Stimulated activated CD4-positive, alpha-beta T cell treated with anti-CD3 and anti-CD28 coated beads, Interleukin-15, amount 100 ng/mL, for 48 hours (primary cell): ENCODE measurements at places on chromosomes 3 and 15.
A peak's percentile ranks its signal among the peaks of the same experiment; 100 is the strongest.

- no peak for DNase-seq
Observed at GRCh38 chr3:99919694-99920093, 102.0 kb downstream of the CMSS1 start.

- no peak for DNase-seq
Observed at GRCh38 chr15:90929246-90930019, 2.9 kb downstream of the HDDC3 start.

- DNase-seq = no peak
Observed at GRCh38 chr3:119368298-119368697, 74.1 kb downstream of the ARHGAP31 start.

GRCh38 chr3:180973543-180973942 is 16.0 kb downstream of the DNAJC19 start:
- no peak for DNase-seq

DNA sequence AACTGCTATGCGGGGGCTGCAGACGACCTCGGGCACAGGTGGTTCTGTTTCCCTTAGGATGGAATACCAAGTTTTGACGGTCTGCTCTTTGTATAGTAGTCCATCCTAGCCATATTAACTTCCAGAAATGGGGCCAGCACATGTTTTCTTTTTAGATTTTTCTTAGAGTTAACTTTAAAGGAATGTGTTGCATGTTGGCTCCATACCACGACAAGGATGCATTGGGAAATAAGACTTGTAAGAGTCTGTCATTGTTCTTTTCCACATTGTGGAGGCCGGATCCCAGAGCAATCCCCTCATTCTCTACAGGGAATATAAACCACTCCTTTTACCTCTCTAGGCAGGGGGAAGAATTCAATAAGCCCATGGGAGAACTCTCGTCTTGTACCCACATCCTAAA is 87.1 kb upstream of the PLSCR4 start:
- no peak for DNase-seq

DNA sequence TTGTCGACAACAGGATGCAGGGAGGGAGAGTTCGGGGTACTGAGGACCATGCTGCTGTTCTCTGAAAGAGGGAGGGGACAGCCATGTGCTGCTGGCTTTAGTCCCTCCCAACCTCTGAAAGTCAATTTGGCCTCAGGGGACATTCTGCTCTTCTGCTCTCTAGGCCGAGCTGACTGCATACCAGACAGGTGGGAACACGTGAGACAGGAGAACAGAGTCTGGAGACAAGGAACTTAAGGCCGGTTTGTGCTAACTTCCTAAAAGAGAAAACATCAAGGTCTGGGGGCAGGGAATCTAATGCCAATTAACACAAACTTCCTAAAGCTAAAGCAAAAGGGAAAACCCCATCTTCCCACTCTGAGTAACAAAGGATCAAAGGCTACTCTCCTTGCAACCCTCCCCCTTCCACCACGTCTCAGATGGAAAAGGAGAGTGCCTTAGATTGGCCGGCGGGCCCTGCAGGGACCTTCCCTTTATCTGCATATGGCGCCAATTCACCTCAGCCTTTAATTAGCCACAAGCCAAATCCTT is 41.0 kb downstream of the SLCO2A1 start:
- DNase-seq = no peak

GRCh38 chr3:84439476-84439875 is 519.3 kb upstream of the CADM2 start:
- DNase-seq = no peak

DNA sequence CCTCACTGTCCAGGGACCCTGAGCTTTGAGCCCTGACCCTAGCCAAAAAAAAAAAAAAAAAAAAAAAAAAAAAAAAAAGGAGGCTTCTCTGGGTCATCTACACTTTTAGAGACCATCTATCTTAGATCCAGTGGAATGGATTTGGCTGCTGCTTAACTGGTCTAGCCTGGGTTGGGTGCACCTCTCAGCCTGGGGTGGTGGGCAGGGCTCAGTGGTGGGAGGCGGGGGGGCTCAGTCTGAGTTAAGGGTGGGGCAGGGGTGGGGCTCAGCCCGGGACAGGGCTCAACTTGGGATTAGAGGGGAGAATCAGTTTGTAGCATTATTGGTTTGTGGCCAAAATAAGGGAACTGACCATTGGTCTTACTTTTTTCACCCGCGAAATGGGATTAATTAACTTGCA is 139.2 kb downstream of the TPRA1 start:
- no peak for DNase-seq

DNA sequence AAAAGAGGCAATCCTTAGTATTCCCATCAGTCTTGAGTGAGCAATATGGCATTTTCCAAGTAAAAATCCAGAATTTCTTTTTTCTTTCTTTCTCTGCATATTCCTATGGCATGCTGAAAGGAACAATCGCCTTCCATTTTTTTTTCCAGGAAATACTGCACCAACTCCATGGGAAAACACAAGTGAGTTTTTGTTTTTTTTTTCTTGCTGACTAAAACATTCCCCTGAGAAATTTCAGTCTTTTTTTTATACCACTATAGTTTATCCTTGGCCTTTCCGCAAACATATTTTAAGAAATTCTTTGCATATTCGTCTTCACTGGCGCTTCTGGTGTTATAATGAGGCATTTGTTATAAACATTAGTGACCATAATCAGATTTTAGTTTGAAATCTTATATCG is 429.6 kb upstream of the MDFIC2 start:
- DNase-seq = no peak

GRCh38 chr3:197224034-197224444 is 74.4 kb downstream of the DLG1 start:
- DNase-seq = no peak

GRCh38 chr3:183272142-183272541 is 19.1 kb downstream of the B3GNT5 start:
- DNase-seq = no peak

DNA sequence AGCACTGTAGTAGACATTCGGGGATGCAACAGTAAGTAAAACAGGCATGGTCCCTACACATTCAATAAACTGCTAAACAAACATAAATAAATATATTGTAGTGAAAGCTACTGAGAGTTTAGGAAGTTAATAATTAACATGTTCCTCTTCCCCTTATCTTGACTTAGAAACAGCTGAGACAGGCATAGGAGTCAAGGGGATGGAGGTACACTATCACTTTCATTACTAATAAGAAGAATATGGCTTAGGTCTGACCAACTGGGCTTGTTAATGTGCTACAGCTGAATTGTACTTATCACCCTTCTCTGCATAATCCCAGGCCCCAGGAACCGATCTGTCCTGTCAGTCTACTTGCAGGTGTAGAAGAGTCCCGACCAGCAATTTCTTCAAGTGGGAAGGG is 116.3 kb upstream of the DAZL start:
- DNase-seq = no peak

DNA sequence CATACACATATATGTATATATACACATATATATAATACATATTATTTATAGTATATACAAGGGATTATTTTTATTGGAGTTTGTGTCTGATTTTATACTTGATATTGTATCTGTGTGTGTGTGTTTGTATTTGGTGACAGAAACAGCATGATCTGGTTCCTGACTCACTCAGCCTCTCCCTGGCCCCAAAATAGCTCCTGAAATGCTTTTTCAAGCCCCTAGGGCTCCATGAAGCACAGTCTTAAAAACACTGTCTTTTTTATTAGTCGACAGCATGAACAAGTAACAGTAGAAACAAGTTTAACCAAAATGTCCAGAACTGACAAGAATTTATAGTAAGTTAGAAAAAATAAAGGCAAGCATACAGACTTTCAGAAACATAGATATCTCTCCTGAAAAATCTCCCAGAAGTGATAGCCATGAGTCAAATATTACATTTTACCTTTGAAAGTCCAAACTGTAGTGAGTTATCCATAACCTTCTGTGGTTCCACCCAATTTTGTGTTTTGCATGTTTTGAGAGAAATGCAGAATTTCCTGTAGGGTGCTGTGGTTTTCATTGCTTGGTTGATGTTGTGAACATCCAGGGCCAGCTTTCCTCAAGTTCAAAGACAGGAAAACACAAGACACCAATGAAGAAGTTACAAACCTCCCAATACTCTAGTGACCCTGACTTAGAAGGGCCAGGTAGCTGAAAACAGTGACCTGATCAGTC is 98.5 kb upstream of the CCDC80 start:
- DNase-seq = no peak

GRCh38 chr15:76203346-76204108 is 107.7 kb downstream of the ETFA start:
- no peak for DNase-seq

DNA sequence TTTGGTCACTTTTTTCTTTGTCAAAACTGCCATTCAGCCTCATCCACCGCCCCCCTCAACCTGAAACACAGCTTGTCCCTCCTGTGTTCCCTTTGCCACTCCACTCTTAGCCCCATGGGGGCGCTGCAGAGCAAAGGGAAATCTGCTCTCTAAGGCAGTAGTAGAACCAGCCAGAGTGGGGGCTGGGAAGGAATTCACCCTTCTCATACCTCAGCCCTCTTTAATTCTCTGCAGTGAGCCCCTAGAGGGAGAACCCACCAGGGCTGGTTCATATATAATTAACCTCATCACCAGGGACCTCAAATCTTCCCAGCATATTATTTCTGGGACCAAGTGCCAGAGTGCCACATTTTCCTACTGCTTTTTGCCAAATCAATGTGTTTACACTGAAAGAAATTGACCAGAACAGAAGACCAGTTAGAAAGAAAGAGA is 2.8 kb upstream of the BCL6 start:
- DNase-seq = peak; percentile 91

DNA sequence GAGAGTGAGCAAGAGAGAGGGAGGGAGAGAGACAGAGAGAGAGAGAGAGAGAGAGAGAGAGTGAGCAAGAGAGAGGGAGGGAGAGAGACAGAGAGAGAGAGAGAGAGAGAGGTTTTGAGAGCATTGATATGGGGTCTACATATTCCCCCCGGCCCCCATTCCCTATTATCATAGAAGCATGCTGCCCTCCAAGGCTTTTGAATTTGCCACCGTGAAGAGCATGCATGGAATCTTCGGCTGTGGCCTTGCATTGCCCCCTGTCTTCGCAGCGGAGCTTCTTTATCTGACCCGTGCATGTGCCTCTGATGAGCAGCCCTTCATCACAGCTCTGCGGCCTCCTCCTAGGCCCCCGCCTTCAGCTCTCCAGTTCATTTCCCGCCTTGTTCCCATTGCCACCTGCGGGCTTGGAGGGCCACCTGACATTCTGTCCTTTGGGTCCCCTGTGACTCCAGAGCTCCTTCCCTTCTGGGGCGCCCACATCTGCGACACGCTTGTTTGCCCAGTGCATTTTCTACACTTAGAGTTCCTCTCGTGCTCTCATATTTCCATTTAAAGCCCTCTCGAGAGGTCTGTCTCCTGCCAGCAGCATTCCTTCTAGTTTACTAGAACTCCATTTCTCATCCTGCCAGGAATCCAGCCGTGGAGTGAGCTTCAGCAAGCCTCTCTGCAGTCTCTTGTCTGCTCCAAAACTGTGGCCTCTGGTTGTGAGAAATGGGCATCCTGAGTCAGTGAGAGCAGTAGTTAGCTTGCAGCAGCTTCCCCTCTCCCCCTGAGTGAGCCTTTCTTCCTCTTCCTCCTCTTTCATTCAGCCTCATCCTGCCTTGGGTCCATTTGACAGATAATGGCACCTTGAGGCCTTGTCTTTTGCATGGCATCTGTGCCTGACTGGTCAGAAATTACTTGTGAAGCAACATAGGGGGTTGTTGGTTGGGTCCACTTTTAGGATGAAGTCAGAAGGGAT is 25.3 kb downstream of the LPP start:
- no peak for DNase-seq

- no peak for DNase-seq
Observed at GRCh38 chr3:24722087-24722486, 227.4 kb upstream of the THRB start.

DNA sequence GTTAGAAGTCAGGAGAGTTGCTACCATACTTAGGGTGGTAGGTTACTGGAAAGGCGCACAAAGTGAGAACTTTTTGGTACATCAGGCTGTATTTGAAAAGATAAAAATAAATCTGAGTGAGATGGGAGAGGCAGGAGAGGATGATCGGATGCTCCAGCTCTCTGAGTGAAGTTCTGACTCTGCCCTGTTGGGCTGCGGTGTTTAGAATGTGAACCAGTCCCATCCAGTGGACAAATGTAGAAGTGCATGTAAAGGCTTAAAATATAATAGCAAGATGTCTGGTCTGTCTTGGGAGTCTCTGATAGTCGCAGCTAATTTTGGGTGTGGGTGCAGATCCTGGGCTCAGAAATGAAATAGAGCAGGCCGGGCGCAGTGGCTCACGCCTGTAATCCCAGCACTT is 30.4 kb downstream of the ACKR2 start:
- DNase-seq = peak; percentile 13

- no peak for DNase-seq
Observed at GRCh38 chr3:23162934-23163333, 40.2 kb upstream of the UBE2E2 start.

DNA sequence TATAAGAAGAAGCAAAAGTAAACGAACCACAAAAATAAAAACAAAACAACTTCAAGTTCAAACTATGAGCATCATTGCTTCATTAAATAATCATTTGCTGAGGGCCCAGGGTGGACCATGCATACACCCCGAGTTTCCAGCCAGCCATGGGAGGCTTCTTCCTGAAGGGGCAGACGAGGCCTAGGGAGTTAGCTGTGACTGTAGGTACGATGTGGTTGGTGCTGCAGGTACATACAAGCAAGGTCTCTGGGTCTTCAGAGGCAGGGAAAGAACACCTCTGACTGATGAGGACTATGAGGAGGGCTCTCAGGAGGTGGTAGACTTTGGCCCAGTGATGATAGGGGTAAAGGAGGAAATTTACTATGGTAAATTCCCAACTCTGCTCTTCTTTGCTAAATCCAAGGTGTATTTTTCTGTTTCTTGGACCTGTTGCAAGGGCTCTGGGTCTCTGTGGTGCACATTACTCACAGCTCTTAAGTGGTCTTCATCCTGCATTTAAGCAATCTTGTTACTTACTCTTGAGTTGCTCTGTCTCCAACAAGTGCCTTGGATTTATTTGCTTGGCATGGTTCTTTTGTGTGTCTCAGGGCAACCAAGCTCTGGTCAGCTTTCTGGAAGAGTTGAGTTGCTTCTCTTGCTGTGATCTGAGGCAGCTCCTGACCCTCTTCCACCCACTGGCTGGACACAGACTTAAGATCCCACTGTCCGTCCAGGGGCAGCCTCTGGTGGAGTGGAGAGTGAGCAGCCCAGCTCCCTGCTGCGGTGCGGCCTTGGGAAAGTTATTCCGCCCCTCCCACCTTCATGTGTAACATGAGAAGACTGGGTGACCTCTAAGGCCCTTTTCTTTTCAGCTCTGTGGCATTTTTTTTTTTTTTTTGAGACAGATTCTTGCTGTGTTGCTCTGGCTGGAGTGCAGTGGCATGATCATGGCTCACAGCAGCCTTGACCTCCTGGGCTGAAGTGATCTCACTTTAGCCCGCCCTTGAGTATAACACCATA is 56.1 kb upstream of the KIF23 start:
- DNase-seq = no peak

- no peak for DNase-seq
Observed at GRCh38 chr3:128494367-128494650, 1.3 kb upstream of the GATA2 start.

- DNase-seq = no peak
Observed at GRCh38 chr3:127637971-127638370, 9.0 kb downstream of the PODXL2 start.
